AG09319 (cell line): ENCODE measurements at places on chromosomes 12 and 14.
A peak's percentile ranks its signal among the peaks of the same experiment; 100 is the strongest.

DNA sequence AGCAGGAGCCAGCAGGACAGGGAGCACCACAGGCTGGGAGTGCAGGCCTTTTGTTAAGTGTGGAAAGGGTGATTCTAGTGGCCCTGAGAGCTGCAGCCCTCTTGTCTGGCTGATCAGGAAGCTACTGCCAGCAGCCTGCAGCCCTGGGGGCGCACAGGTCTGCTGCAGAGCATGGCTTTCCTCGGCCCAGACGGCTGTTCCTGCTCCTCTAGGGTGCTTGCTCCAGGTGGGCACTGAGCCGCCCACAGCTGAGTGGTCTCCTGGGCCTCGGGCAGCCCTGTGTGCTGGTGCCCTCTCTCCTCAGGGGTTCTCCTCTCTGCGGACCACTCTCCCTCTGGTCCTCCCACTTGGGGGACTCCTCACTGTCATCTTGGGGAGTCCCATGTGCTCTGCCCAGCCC, 18.9 kb downstream of the CCDC88C start:
- no peak for DNase-seq

- no peak for DNase-seq
Observed at GRCh38 chr12:6082613-6083012, 41.9 kb downstream of the VWF start.

GRCh38 chr14:54451121-54451601, 10.0 kb upstream of the CNIH1 start:
- no peak for DNase-seq

DNA sequence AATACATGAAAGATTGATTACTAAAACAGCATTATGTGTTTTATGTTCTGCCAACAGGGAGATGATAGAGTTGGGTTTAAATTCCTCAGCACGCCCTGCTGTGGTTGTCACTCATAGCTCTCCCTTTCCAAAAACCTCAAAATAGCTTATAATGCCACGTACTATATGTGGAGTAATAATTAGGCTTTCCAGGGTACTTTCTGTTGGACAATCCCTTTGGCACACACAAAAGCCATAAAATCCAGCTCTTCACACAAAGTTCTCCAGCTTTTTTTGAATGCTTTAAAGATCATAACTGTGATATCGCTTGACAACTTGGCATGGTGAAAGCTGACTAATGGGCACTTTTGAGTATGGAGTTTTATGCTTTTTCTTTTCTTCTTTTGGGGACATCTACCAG, 145.3 kb upstream of the DCN start:
- no peak for DNase-seq

DNA sequence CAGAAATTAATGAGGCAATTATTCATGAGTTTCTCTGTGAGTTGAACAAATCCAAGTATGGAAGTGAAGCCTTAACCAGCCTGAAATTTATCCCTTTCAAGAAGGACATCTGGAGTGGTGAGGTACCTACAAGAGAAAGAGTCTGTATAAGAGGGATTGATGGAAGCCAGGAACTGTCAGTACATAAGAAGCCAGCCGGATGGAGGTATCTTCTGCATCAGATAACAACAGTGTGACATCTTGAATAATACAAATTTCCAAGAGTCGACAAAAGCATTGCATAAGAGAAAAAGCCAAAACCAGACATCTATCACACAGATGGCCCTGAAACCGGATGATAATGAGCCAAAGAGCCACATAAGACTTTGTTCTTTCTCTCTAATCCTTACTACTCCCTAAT, 781.2 kb downstream of the FLRT2 start:
- no peak for DNase-seq

DNA sequence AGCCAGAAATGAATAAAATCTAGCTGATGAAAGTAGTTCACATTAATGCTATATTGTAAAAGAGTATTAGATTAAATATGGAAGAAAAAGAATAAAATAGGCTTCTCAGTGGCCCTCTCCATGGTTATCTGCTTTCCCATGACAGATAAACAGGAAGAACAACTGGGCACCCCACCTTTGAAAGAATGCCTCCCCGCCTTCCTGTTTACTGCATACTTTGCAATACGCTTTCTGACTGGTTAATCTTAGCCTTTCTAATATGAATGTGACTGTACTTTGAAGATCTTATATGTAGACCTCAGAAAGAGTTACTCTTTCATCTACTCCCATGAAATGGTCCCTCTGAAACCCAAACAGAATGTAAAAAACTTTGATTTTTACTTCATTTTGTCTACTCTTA, 34.1 kb upstream of the DAAM1 start:
- DNase-seq: no peak

DNA sequence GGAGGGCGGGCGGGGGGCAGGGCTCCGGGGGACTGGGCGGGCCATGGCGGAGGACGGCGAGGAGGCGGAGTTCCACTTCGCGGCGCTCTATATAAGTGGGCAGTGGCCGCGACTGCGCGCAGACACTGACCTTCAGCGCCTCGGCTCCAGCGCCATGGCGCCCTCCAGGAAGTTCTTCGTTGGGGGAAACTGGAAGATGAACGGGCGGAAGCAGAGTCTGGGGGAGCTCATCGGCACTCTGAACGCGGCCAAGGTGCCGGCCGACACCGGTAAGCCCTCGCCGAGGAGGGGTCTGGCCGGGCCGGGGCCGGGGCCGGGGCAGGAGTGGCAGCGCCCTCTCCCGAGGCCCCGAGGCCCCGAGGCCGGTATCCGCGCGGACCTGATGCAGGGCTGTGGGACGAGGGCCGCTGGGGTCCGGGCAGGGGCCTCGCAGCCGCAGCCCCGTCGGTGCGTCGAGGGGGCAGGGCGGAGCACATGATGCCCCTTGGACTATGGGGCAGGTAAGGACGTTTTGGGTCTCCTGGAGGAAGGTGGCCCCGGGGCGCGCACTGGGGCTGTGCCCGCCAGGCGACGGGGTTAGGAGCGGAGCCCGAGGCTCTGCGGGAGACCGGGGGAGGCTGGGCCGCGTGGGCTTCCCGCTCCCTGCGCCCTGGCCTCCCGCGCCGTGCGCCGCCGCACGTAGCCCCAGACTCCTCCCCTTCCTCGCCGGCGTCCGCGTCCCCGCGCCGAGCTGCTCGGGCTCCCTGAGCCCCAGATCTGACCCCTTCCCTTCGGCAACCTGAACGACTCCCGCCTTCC, at the start of gene TPI1:
Gene TPI1, plus strand, starts transcription at position 119 of the 798 bp plus-strand sequence. Its CDS starts 36 bp downstream, at position 155.
- DNase-seq: peak; percentile 52
